ENCODE measurements at places on chromosomes 7 and 10.
A peak's percentile ranks its signal among the peaks of the same experiment; 100 is the strongest.

GRCh38 chr7:157386979-157387800 lies 50.4 kb downstream of the DNAJB6 start:
- peak; percentile 83 for DNase-seq

DNA sequence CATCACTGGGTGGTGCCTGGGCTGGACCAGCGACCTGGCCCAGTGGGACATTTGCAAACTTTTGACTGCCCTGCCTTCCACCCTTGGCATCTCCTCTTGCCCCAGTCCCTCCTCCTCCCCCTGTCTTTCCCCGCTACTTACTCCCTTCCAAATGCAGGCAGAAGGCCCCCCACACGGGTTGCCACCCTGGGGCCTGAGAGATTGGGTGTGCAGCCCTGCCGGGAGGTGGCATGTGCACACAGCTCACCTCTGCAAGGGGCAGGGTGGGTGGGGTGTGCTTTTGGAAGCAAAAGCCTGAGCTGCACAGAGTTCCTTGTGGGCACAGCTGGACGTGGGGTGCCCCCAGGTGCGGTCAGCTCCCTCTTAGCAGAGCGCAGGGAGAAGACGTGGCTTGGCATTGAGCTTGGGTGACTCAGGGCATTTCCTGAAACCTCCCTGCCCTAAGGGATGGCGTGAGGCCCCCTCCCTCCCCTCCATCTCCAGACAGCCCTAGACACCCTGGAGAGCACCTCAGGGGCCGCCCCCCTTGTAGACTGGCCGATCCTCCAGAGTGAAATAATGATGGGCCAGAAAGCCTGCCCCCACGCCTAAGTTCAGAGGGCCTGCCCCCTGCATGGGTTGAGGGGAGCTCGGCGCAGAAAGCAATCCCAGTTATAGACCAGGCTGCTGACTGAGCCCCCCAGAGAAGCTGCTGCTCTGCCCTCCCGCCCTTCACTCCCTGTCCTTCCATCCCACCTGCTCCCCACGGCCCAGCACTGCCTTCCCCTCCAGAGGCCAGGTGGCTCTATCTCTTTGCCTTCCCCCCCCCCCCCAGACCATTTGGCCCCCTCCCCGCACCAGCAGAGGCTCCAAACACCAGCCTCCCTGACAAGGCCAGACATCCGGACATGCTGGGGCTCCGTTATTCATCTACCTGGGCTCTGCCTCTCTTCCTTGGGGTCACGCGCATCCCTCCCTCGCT lies 2.3 kb upstream of the SHH start:
- no peak for DNase-seq

DNA sequence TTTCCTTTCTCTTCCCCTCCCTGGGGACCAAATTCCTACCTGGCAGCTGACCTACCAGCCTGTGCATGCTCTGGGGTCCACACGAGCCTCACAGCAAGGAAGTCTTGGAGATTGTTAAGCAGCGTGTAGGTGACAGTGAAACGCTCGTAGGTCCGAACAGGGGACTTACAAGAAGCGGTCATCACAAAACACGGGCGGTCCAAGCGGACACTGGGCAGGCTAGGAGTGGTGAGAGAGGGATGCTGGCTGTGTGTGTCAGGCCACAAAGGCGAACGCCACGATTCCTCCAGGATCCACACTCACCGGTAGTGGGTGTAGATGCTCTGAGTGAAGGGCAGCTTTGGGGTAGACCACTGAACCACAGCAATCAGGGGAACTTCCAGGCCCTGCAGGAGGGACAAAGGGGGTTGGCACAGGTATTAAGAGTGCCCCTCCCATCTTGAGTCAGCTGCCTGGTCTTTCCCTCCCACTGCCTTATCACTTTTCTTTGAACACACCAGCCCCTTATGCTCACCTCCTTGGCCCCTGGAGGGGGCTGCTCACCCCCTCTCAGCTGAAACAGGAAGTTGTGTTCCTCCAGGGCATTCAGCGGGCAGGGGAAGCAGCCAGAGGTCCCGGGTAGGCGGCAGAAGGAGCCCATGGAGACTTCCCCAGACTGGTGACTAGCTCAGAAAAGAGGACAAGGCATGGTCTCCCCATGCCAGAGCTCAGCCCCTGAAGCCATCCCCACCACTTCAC lies 2.0 kb downstream of the TRAPPC14 start:
- no peak for DNase-seq

GRCh38 chr10:110802551-110803238 lies 69.0 kb upstream of the PDCD4 start:
- DNase-seq, result peak; percentile 20

- no peak for DNase-seq
Observed at GRCh38 chr10:124663228-124663627, 81.0 kb downstream of the FAM53B start.

- no peak for DNase-seq
Observed at GRCh38 chr7:32273297-32273696, 203.1 kb upstream of the PDE1C start.

- no peak for DNase-seq
Observed at GRCh38 chr10:52483587-52483986, 169.5 kb downstream of the DKK1 start.

DNA sequence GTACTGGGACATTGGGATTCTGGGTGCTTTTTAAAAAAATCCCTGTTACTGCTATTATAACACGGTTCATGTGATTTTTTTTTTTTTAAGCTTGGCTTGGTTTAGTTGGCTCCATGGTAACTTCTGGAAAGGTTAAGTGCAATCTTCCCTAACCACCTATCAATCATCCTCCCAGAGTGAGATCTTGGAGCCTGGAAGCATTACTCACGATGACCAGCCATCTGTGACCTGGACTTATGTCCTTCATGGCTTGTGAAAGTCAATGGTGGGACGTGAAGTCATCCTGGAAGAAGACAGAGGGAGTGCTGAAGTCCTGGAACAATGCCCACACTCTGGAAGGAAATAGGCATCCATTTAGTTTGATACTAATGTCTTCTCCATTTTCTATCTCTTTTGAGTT lies 135.5 kb upstream of the FRMD4A start:
- no peak for DNase-seq

- DNase-seq, result no peak
Observed at GRCh38 chr7:135975166-135975565, 2.0 kb downstream of the MTPN start.

DNA sequence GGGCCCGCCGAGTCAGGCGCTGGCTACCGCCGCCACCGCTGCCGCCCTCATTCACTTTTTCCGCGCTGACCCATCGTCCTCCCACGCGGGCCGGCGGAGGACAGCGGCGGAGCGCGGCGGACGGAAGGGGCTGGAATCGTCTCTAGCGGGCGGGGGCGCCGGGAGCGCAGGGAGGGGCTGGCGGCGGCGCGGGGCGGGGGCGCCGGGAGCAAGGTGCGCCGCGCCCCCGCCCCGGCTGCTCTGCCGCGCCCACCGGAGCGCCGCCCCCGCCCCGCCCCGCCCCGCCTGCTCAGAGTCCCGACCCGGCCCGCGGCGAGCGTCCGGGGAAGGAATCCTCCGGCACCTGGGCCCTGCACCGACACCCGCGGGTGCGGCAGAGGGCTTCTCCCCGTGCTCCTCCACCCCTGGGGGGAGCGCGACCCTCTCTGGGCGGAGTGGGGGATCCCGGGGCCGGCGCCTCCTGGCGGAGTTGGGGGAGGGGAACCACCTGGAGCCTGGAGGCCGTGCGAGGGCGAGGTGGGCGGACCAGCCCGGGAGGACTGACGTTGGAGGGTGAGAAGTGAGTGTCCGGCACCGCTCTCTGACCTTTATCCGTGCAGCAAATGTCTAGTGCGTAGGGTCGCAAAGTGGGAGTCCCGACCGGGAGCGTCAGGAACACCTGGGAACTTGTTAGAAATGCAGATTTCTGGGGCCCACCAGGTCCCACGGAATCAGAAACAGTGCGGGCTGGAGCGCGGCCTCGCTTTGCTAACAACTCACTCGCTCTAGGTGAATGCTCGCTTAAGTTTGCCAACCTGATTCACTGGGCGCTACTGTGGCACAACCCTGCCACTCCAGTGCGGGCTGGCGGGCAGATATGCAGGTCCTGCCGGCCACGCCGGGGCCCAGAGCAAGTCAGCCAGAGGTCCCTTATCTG lies at the start of gene COBL:
Gene COBL (minus strand): TSS at position 144 of the 916 bp plus-strand sequence. CDS start 176 bp downstream, outside the sequence.
- no peak for DNase-seq

DNA sequence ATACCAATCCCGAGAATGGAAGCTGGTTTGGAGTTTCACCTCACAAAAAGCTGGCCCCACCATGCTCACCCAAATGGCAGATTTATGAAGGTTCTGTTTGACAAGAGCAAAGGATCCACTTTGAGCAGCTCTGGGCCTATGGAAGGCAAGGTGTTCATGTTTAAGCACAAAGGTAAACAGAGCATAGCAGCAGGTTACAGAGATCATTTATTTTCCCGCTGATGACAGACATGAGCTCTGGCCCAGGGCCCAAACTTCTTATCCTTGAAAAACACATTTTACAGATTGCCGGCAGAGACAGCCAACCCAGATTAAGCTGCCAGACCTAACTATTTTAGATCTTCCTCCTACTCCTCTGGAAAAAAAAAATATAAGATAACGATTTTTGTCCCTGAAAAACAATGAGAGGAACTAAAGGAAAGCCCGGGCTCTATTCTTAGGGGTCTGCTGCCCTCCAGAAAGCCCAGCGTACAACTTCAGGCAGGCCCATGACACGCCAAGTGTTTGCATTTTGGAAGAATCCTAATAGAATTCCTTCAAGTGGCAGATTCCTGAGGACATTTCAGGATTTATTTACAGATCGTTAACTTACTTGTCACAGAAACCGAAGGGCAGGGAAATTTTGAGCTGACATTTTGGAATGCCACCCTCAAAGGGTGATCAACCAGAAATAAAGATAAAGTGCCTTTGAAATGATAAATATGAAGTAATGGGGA lies 40.0 kb downstream of the SYPL1 start:
- DNase-seq, result no peak

DNA sequence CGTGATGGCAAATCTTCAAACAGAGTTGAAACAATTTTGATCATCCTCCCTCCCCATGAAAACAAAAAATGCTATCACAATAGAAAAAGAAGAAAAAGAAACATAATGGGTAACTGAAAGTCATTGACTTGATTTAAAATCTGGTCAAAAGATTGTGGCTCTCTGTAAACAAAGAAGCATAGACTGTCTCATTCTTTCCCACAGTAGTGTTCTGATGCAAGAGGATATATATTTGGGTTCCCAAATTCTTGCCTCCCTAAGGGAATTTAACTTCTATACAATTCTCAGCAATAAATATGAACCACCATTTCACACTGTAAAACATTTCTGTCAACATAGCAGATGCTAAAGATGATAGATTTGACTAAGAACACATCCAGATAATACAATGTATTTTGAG lies 32.8 kb upstream of the MEOX2 start:
- no peak for DNase-seq

GRCh38 chr7:87435546-87435945 lies 39.9 kb downstream of the ABCB4 start:
- no peak for DNase-seq

DNA sequence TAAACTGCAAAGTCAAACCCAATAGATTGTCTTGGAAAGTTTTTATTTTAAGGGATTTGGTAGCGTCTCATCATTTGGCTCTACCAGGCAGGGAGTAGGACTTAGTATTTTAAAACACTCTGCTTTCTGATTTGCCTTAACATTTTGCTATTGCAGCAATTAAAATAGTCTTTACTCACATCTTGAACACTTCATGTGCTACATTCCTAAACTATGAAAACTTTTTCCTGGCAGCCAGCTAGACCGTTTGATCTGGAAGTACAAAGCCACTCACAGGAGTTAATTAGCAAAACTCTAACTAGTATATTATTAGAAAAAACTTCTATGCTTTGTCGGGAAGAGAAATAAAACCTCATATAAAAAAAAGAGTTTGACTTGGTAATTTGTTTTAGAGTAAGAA lies 111.4 kb downstream of the TFPI2 start:
- DNase-seq, result no peak

- DNase-seq, result no peak
Observed at GRCh38 chr10:103473261-103473671, 5.8 kb downstream of the CALHM3 start.

DNA sequence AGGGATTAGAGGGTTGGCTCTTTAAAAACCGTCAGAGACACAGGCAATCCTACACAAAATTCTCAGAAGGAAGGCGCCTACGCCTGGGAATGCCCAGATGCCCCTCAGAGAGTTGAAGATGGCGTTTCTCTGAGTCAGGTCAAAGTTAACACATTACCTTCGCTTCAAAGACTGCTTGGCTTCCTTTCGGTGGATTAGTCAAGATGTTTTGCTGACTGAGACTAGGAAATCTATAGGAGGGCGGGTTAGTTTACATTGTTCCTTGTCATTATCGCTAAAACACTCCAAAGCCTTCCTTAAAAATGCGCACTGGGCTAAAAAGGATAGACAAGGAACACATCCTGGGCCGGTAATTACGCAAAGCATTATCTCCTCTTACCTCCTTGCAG lies 995 bp upstream of the CFTR start:
- no peak for DNase-seq

DNA sequence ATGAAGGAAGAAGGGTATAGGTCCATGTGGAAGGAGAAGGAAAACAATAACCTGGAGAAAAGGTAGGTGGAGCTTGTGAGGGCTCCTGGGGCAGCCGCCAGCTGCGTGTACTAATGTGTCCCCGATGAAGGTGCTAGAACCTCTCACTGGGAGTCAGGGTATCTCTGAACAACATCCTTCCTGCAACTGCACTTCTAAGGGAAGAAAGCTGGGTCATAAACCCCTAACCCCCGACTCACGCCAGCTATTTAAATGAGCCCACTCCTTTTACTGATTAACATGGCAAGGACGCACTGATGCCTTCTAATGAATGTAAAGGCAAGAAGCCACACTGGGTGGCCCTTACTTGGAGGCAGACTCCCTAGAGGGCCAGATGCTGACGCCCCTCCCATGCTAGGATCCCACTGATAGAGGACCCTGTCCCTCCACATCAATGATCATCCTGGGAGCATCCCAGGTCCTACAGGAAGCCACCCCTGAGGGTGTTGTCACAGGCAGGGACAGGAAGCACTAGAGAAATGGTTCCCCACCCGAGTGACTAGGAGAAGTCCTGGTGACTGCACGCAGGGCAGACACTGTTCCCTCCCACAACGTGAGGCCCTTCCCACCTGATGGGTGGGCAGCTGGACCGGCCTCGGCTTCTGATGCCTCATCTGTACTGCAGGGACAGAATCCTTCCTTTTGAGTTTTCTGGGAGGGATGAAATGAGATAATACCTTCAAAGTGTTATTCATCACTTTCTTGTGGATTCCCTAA lies 20.4 kb downstream of the JCAD start:
- no peak for DNase-seq

- DNase-seq, result no peak
Observed at GRCh38 chr10:24213266-24213665, 4.3 kb downstream of the KIAA1217 start.

- DNase-seq, result no peak
Observed at GRCh38 chr10:45136256-45136655, 135.5 kb downstream of the ZNF22 start.

- DNase-seq, result no peak
Observed at GRCh38 chr10:31399631-31400030, 80.6 kb downstream of the ZEB1 start.

GRCh38 chr10:33155720-33156638 lies 178.5 kb downstream of the NRP1 start:
- DNase-seq, result peak; percentile 79

GRCh38 chr10:131435760-131436457 lies 124.4 kb upstream of the TCERG1L start:
- DNase-seq, result no peak

All from CD4-positive, alpha-beta T cell treated with Interferon alpha-2 for 1 hour (primary cell).